ENCODE measurements at places on chromosomes 12 and 14. TPM values are rescaled to one million over a fixed set of nuclear protein-coding genes. Genes with fewer than 3 reads are reported as not detected.

DNA sequence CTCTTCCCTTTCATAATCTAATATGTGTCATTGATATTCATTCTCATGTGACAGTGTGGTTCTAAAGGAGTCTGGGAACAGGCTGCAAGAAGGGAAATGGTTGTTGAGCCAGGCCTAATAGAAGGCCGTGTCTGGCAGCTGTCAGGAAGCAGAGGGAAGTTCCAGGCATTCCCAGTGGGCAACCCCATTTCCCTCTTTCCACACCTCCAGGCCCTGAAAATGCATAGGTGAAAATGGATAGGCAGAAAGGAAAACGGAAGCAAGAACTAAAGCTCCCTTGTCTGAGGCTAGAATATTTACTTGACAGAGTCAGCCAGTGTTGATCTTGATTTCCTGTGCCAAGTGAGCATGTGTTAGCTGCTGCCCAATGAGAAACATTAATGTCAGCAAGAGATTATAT lies 97.7 kb downstream of the PPM1A start:
- DNase-seq, result no peak

DNA sequence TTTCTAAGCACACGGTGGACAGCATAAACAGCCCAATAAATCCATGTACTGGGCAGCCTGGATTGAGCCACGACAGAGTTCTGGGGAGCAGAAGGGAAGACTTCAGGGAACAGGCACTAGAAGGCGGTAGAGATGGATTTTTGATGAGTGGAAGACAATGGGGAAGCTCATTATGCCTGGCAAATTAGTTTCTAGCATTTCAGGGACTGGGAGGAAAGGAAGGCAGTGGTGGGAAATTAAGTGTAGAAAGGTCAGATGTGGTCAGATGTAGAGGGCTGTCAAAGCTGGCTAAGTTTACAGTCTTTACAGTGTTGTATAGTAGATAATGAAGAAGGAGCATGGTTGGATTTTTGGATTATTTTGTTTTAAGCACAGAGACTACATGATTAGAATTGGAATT lies 9.2 kb downstream of the EGLN3 start:
- DNase-seq, result no peak

- DNase-seq, result no peak
Observed at GRCh38 chr12:121128908-121129810, 3.5 kb upstream of the P2RX7 start.

- DNase-seq, result no peak
Observed at GRCh38 chr12:87784350-87784749, 244.9 kb downstream of the C12orf50 start.

The TAS2R14 gene
- 0.80 TPM for total RNA-seq

The GLIPR1L2 gene
- total RNA-seq, result not detected

The PSMD9 gene
- 33.1 TPM for total RNA-seq

- no peak for DNase-seq
Observed at GRCh38 chr14:36653962-36654793, 7.5 kb upstream of the PAX9 start.

GRCh38 chr12:6332459-6332858 lies 9.4 kb downstream of the TNFRSF1A start:
- DNase-seq, result no peak

The SERPINA1 gene
- total RNA-seq, result not detected
